DMS153 (cell line): ENCODE measurements at places on chromosomes 3 and 15.

DNA sequence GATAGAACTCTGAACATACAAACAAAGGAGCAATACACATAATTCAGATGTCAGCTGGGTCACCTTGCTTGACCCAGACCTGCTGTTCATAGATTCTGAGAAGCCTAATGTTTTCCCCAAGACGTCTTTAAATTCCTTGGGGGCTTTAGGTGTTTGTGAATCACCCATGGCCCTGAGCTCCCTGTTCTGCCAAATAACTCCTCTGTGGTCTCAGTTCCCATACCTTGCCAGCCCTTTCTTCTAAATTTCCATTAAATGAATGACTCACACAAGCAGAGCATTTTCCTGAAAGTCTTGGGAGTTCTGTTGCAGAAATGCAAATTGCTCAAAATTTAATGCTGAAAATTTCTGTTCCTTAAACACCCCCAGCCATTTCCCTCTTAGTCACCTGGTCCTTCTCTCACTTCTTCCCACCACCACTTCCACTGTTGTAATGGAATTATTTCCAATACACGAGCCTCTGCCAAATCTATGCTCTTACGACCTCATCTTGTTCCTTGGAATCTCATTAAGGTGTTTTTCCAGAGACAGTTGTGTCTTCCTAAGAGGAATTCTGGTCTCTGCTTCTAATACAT is 33.4 kb upstream of the PSMD6 start:
- DNase-seq = no peak

DNA sequence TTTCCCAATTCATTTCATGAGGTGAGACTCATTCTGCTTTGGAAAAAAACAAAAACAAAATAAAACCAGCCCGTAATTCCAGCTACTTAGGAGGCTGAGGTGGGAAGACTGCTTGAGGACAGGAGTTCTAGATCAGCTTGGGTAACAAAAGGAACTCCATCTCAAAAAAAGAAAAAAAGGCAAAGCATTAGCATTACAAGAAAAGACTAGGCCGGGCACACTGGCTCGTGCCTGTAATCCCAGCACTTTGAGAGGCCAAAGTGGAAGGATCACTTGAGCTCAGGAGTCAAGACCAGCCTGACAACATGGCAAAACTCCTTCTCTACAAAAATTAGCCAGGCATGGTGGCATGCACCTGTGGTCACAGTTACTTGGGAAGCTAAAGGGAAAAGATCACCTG is 33.9 kb downstream of the TRPM7 start:
- no peak for DNase-seq

- no peak for DNase-seq
Measured at GRCh38 chr3:146581080-146581601, 24.0 kb downstream of the PLSCR5 start.

DNA sequence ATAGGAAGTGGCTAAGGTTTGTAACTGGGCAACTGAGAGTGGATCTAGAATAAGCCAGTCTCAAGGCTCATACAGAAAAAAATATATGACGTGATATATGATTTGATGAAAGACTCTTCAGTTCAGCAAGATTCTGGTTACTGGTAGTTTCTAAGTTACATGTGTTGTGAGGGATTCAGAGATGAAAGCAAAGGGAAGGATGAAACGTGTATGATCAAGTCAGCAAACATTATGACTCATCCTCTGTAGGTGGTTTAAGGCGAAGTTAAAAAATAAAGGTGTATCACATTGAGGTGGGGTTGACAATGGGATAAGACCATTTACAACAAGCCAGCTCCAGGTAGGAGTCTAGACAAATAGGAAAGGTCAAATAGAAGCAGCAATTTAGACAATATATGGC is 16.2 kb downstream of the TERC start:
- no peak for DNase-seq

GRCh38 chr15:93700051-93700450 is 531.3 kb upstream of the MCTP2 start:
- DNase-seq = no peak

DNA sequence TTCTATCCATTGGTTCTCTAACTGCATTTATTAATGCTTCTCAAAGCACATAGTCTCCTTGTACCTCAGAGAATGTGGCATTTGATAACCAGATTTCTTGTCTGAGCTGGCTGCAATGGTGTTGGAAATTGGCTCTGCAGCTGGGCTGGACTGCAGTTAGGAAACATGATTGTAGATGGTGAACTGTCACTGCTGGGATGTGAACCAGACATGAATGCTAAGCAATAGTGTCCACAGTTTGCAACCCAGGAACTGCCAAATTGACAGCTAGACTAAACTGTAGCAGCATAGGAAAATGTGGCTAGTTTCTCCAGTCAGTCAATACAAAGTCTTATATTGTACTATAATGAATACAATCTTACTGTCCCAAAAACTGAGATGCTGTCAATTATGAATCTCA is 656.6 kb upstream of the GOLIM4 start:
- no peak for DNase-seq

DNA sequence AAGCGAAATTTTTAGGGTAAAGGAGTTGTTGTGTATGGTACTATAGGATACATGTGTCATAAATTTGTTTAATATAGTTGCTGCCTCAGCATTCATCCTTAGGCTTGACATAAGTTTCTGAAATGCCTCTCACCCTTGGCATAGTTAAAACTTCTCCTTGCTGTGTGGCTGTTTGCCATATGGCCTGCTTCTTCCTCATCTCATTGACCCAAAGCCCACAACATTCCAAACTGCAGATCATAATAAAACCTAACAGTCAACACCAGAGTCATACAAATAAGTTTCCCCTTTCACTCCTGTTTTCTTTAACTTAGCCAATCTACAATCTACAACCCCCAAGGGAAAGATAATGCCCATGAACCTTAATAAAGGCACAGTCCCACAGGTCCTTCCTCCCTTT is 136.6 kb downstream of the TMCC1 start:
- no peak for DNase-seq

GRCh38 chr15:95902606-95903005 is 427.9 kb upstream of the NR2F2 start:
- DNase-seq = no peak

- no peak for DNase-seq
Measured at GRCh38 chr3:57015350-57015729, 45.1 kb upstream of the SPATA12 start.

GRCh38 chr3:51718547-51719409 is 11.9 kb downstream of the GRM2 start:
- DNase-seq = no peak

GRCh38 chr3:141644931-141645330 is 93.2 kb upstream of the RNF7 start:
- DNase-seq = no peak

DNA sequence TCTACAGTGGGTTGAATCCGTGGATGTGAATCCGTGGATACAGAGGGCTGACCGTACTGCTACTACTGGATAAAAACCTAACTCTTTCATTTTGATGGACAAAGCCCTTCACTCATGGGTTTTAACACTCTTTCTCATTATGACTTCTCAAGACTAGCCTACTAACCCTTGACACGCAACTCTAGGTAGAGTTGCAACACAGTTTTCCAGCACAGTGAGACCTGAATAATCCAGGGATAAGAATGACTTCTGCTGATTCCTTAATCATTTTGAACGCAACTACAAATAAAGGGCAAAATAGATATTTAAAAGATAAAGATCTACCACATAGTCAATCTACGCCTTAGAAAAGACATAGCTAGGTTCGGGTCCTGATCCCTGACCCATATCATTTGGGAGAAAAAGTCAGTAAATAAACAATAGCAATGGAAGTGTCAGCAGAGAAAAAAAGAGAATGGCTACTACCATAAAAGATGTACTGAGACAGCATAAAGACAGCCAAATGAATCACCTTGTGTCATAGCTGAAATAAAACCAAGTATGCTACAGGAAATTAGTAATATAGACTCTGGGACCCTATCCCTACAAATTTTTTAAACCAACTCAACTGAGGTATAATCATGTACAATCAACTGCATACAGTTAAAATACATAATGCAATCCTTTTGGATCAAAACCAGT is 87.6 kb downstream of the DPH6 start:
- no peak for DNase-seq

- no peak for DNase-seq
Measured at GRCh38 chr3:136891934-136892855, 30.2 kb downstream of the NCK1 start.

DNA sequence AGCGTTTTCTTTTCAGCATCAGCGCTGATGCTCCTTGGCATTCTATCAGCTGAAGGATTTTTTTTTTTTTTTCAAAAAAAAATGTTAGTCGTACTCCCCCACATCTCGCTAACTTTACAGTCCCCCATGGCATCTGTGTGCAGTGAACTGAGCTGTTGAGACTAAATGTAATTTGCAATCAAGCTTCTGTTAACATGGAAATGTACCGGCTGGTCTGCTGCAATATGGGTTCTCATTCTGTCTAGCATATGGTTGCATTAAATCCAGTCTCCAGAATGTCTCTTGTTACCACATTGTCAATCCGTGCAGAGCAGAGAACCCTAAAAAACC is 32.2 kb upstream of the TPRG1 start:
- no peak for DNase-seq

GRCh38 chr15:65638681-65639089 is 16.9 kb downstream of the SLC24A1 start:
- no peak for DNase-seq

DNA sequence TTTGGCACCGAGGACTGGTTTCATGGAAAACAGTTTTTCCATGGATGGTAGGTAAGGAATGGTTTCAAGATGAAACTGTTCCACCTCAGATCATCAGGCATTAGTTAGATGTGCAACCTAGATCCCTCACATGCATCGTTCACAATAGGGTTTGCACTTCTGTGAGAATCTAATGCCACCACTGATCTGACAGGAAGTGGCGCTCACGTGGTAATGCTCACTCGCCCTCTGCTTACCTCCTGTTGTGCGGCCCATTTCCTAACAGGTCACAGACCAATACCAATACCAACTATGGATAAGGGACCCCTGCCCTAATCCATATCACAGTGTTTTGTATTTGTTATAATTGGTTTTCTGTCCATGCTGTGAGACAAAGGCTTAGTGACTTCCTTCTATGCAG is 58.9 kb downstream of the SLMAP start:
- no peak for DNase-seq

GRCh38 chr3:8702560-8702959 is 31.0 kb upstream of the CAV3 start:
- DNase-seq = no peak

GRCh38 chr3:102174312-102174712 is 260.5 kb upstream of the ZPLD1 start:
- DNase-seq = no peak

DNA sequence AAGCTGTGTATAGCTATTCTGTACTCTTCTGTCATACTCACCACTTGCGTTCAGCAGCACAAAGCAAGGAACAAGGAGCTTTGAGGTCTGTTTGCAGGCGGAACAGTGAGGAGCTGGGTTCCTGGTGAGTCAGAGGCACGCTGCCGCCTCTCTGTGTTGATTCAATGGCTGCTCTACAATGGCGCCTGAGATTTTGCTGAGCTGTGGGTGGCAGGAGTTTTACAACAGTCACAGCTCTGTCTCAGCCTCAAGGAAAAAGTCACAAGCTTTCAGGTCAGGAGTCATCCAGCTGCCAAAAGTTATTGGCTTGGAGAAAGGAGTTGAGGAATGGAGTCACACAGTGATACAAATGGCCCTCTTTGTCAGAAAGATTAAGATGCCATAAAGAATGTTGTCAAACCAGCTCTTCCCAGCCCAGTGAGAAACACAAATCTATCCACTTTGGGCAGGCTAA is 98.1 kb downstream of the SSR3 start:
- DNase-seq = no peak

GRCh38 chr15:62822228-62822627 is 220.3 kb upstream of the TPM1 start:
- no peak for DNase-seq

- no peak for DNase-seq
Measured at GRCh38 chr3:139292711-139293664, 50.8 kb upstream of the MRPS22 start.

DNA sequence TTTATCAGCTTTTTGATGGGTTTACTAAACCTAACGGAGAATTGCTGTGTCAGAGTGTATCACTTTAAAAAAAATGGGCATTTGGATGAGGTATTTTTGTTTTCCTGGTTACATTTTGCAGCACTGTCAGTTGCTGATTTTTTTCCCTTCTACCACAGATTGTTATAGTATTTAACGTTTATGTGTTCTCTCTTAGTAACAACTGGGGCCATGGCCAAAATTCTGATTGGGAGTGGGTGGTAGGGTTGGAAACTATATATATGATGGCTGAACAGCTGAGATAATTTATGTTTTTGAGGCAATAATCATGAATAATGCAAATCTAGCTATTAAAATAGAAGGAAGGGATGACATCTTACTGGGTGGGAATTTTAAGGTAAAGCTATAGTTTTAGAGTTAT is 229.4 kb upstream of the SUCLG2 start:
- DNase-seq = no peak

- DNase-seq = no peak
Measured at GRCh38 chr3:52297242-52298148, 9.9 kb downstream of the GLYCTK start.

DNA sequence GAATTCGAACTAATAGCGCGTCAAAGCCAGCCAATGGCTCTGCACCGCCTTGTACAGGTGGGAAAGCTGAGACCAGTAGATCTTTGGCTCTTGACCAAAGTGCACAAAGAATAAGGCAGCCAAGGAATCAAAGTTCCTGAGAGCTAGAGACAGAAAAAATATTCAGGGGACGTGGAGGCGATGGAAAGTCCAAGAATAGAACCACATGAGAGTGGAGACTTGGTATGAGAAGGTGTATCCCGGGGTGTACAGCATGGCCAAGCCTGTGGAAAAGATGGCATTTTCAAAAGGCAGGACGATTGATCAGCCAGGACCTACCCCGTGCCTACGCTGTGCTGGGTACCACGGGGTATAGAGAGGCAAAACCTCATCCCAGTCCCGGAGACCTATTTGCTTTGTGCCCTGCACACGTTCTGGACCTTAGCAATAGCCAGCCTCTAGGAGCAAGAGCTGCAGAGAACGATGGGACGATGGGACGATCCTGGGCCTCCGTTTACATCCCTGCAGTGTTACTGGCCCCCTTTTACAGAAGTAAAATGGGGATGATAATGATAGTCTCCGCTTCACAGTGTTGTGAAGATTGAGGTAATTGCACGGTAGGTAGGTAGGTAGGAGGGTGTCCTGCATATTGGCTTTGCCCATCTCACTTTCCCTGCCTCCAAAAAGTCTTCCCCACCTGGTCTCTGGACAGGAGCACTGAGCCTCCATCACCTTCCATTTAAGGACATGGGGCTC is 583 bp upstream of the RBSN start:
- DNase-seq = no peak

DNA sequence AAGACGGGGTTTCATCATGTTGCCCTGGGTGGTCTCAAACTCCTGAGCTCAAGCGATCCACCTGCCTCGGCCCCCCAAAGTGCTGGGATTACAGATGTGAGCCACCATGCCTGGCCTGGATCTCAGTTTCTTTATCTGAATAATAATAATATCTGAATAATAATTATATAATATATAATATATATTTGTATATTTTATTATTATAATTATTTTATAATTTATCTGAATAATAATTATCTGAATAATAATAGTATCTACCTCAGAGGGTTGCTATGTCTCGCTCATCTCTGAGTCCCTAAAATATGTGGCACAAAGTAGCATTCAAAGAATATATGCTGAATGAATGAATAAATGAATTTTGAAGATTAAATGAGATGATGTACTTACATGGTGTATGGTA is 44.8 kb downstream of the TMEM40 start:
- DNase-seq = no peak

GRCh38 chr3:25502233-25502632 is 74.2 kb downstream of the RARB start:
- no peak for DNase-seq

GRCh38 chr15:79673416-79674123 is 223.2 kb downstream of the MTHFS start:
- no peak for DNase-seq

- DNase-seq = no peak
Measured at GRCh38 chr3:179369621-179370020, 22.1 kb downstream of the MFN1 start.
